ENCODE measurements at places on chromosomes 13 and 19.

GRCh38 chr13:80477661-80478443, 136.9 kb upstream of the SPRY2 start:
- DNase-seq, result no peak

DNA sequence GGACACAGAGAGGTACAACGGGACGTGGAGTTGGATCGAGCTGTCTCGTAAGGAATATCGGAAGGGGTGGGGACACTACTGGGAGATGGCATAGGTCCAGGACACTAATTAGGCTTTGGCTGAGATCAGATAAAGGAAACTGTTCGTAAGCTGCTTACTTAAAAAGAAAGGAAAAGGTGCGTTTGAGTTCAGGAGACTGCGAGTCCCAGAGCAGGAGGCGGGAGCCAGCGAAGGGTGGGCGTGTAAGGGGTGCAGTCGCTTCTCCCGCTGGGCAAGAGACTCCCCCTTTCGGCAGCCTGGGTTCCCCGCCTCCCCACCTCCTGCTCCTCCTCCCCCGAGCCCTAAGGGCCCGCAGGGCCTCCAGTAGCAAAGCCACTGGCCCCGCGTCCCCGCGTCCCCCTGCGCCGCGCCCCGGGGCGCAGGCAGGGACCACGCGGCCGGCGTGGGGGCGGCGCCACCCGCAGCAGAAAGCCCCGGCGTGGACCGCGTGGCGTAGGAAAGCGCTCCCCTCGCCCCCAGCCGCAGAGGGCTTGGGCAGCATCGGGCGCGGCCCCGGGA, 547 bp downstream of the ABCC4 start:
- no peak for DNase-seq

DNA sequence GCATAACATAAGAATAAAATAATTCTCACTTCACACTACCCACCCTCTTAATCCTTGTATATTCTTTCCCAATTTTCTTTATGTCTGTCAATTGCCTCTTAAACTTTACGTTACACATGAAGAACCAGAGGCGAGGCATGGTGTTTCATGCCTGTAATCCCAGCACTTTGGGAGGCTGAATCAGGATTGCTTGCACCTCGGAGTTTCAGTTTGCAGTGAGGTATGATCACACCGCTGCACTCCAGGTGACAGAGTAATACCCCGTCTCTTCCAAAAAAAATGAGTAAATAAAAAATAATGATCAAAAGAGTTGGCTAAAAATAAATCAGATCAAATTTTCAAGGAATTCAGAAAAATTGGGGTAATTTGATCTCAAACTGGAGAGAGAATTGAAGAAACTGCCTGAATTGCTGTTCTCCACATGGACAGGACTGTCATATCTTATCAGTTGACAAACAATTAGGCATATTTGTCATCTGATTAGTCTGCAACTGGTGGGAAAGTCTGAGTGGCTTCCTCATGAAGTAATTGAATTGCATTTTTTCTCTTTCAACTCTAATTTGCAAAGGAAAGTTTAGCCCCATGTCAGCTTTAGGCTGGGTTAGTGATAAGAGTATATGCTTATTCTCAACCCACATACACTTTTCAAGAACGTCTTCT, 302.9 kb downstream of the ITGBL1 start:
- no peak for DNase-seq

GRCh38 chr13:45105895-45106294, 14.4 kb upstream of the GTF2F2 start:
- DNase-seq, result no peak
